ENCODE measurements at places on chromosomes 11 and 22. TPM values are rescaled to one million over a fixed set of nuclear protein-coding genes. Genes with fewer than 3 reads are reported as not detected.

GRCh38 chr11:20037396-20038153, 122.7 kb downstream of the DBX1 start:
- DNase-seq: no peak

DNA sequence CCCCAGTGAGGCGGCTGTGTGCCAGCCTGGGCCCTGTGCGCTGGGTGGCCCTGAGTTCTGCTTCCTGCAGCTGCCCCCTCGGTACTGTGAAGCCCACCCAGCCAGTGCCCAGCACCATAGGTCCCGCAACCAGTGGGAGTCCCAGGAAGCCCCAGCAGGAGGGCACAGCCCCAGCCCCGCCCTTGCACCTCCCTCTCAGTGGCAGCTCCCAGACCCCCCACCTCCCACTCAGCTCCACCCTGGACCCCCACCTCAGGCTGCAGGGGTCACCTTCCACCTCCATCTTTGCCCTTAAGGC, 30.9 kb downstream of the MOB2 start:
- no peak for DNase-seq

GRCh38 chr22:40547729-40548143, 88.8 kb downstream of the MRTFA start:
- no peak for DNase-seq

DNA sequence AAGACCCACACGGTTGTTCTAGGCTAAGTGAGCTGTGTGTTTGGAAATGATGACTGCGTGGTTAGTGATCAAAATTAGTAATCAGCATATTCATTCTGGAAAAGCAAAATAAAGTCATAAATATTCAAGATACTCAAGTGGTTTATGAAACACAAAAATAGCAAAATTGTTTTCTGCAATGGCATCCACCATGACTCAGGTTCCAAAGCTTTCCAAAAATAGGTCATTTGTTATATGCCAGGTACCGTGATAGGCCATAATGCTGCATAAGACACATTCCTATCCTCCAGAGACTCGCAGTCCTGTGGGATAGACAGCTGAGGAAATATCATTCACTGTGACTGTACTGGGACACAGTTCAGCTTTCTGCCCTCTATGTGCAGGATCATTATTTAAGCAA, 2.4 kb upstream of the ATL3 start:
- no peak for DNase-seq

- no peak for DNase-seq
These were observed 3.1 kb downstream of the FXYD2 start for GRCh38 chr11:117821431-117821830.

DNA sequence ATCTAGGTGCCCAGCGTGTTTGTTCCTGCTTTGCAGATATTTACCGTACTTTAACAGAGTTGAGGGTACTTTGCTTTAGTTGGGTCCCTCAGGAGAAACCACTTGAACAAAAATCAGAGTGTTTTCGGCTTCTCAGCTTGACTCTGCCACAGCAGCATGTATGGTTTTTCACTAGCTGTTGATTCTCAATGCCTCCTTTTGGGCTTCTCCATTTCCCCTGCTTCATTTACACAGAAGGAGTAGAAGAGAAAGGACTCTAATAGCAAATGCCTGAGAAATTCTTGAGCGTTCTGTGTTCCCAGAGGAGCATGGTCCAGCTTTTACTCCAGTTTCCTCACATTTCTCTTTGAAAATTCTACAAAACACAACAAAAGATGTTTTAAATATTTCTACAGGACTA, 252.1 kb upstream of the CCDC179 start:
- DNase-seq: no peak

- no peak for DNase-seq
These were observed 107.5 kb downstream of the NAV2 start for GRCh38 chr11:19820100-19820499.

DNA sequence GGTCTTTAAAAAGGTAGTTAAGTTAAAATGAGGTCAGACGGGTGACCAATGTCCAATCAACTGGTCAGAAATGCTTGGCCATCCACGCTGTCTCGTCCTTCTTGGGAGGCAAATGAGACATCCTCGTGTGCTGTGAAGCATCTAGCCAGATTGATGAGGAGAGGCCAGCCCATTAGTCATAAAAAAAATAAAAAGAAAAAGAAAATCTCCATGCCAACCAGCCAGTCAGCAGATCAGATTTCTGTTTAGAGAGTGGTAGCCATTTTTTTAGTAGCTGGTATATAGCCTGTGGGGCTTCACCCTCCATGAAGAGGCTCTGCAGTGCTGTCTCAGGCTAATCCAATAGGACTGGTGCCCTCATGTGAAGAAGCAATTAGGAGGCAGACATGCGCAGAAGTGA, 343.1 kb upstream of the SYN3 start:
- DNase-seq: no peak

- no peak for DNase-seq
These were observed 13.9 kb downstream of the IL17REL start for GRCh38 chr22:49998718-49999062.

The DTX4 gene
- total RNA-seq: 29.4 TPM

The SHANK3 gene
- total RNA-seq: 223 TPM

The INS gene
- total RNA-seq: not detected

The IL17REL gene
- total RNA-seq: 0.15 TPM

- no peak for DNase-seq
These were observed 119.2 kb downstream of the FEZ1 start for GRCh38 chr11:125376856-125377255.

The GPR83 gene
- 0.31 TPM for total RNA-seq

GRCh38 chr11:67367761-67368227, 5.6 kb downstream of the CLCF1 start:
- no peak for DNase-seq

- DNase-seq: no peak
These were observed 4.0 kb downstream of the DSCAML1 start for GRCh38 chr11:117792992-117793391.

GRCh38 chr11:32316858-32317642, 118.3 kb downstream of the WT1 start:
- no peak for DNase-seq

The YPEL1 gene
- 11.5 TPM for total RNA-seq

The KCNQ1OT1 gene
- 1.2 TPM for total RNA-seq

DNA sequence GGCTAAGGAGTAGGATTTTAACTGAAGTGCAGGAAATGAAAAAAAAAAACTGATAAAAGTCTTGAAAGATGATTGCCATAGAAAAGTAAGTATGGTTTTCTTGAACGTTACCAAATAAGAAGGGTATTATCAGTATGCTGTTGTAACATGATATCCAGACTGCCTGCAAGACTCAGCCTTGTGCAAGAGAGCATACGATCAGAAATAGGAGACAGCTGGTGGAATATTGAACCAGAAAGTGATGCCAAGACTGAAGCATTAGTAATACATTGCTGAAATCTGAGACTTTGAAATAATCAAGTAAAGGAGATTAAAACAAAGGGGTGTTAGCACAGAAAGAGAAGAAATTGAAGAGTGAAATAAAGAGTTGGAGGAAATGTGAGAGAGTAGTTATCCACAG, 452.7 kb upstream of the CNTN5 start:
- DNase-seq: no peak

The TP53AIP1 gene
- total RNA-seq: 0.13 TPM

DNA sequence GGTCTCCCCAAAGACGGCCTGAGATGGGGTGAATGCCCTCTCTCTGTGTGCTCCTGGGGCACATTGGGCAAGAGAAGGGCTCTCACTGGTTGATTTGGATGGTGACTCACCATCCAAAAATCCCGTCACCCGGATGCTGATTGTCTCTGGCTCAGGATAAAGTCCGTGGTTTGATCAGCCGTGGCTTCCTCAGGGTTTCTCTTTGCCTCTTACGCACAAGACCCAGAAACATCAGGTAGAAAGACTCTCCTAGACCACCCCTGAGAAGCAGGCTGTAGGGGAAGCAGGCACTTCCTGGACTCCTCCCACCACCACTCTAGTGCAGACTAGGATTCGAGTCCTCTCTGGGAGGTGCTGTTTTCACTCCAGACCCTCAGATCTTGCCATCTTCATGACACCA, 176.1 kb upstream of the NCAM1 start:
- no peak for DNase-seq

DNA sequence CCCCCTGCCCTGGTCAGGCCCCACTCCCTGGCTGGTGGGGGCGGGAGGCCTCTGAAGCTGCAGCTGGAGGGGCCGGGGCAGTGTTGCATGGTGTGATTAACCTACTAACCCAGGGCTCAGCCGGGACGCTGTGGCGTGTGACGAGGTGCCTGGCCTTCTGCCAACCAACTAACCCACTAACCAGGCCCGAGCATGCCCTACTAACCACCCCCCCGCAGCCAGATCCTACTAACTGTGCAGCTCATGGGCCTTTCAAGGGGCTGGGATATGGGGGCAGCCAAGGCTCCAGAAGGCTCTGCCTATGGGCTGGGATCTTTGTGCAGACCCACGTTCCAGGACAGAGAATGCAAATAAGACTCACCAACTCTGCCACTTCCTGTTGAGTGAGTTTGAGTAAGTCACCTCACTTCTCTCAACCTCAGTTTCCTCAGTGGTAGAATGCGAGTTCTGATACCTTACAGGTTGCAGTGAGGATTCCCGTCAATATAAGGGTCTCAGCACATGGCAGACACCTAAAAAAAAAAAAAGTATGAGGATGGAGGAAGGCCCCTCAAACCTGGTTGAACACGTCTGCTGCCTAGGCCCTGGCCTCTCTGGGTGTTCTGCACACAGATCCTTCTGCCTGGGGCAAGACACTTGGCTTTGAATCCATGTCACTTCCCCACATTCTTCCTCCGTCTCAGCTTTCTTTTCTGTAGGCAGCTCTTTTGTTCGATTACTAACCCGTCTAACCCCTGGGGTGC, 14.1 kb downstream of the MIAT start:
- DNase-seq: no peak

The TYR gene
- total RNA-seq: not detected

DNA sequence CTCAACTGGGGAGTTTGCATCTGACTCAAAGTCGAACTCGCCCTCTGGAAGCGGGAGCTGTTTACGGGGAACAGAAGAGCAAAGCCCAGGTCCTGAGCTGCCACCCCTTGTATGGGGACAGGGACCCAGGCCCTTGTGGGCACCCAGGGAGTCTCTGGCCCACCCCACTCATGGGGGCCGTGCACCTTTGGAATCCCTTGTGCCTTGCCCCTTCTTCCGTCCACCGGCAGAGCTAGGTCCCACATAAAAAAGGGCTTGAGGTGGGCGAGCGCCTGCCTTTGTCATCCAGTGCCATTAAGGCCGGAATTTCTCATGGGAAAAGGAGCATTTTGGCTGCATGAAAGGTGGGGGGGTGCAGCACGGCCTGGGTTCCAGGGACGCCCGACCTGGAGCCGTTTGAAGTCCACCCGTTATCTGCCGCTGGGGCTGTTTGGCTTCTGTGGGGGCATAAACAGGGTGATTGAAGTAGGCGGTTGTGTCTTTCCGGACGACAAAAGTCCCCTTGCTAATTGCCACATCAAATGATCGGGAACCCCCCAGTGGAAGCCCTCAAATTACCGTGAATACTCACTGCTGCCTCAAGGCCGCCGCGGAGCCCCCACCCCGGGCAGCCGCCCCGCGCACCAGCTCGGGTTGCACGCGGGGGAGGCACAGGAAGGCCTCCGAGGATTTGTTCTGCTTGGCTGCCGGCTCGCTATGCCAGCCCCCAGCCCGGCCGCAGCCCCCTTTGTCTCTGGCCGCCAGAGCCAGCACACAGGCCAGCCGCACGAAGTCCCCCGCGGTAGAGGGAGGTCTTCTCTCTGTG, 49.0 kb upstream of the FGF3 start:
- no peak for DNase-seq

GRCh38 chr11:119427279-119427678, 4.3 kb upstream of the THY1 start:
- no peak for DNase-seq

All from endothelial cell (in vitro differentiated cells).